Activated CD8-positive, alpha-beta memory T cell treated with anti-CD3 and anti-CD28 coated beads, Interleukin-2, amount 10 ng/mL, durations not matched to agents 7 days and 5 days (primary cell): ENCODE measurements at places on chromosomes 5 and 9.

- no peaks in the 10 kb centered on the region for H3K27me3 ChIP-seq
- no peaks in the 10 kb centered on the region for H3K36me3 ChIP-seq
- no peak for DNase-seq
- no peaks in the 10 kb centered on the region for H3K4me1 ChIP-seq
- H3K27ac ChIP-seq = no peak overlapping the region
- no peak overlapping the region for H3K4me3 ChIP-seq
These were observed 210.0 kb upstream of the PAPPA start for GRCh38 chr9:115943431-115944165.

DNA sequence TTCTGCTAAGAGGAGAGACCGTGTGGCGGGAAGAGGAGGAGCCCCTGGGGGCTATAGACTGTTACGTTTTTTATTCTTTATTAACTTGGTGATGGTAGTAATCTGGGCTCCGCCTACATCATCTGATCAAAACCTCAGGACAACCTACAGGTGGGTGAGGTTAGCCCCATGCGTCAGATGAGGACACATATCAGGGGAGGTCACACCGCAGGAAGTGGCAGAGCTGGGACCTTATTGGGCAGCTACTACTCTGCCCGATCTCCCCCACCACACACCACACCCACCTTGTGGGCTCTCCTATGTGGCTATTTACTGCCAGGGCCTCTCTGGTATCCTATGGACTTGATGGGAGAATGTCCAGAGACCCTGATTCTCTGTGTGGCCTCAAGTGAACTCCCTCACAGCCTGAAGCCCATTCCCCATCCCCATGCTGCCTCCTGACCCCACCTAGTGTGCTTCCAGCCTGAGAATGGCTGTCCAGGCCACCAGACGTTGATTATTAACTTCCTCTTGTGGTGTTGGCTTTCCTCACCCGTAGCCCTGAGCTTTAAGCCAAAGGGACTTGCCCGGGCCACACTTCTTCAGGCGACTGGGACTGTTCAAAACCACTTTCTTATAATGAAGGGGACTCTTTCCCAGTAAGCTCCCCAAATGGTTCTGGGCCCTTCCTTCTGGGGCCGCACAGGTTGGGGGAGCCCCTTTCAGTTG is 8.2 kb downstream of the UNC5A start:
- H3K36me3 ChIP-seq = no peaks in the 10 kb centered on the region
- H3K27ac ChIP-seq = peak overlapping the region; percentile 22
- peaks cover 69% of the 10 kb centered on the region for H3K27me3 ChIP-seq
- H3K4me1 ChIP-seq = peaks cover 16% of the 10 kb centered on the region

DNA sequence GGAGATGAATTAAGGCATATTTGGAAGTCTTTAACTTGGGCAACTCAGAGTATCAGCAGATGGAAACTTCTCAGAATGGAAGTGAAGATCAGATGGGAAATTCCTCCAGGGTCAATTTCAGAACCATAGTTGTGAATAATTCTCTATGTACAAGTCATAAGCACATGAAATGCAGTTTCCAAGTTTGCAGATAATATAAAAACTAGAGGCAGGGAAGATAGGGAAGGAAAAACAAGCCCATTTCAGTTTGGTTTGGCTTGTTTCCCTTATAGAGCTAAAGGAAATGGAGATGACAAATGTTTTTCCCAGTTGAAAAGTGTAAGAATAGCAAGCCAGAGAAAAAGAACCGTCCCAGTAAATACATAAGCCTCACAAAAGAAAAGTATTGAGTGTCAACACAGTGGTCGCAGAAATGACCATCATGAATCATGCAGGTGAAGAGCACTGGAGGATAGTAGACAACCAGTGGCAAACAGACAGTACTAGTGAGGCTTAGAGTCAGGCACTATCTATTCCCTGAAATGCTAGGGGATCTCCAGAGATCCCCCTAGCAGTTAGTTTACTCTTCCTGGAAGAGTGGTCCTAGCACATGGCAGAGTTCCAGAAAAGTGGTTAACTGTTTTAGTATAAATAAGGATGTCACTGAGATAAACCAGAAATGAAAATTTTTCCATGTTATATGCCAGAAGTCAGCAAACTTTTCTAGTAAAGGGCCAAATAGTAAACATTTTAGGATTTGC is 245.9 kb downstream of the SAXO1 start:
- no peak for DNase-seq
- no peaks in the 10 kb centered on the region for H3K36me3 ChIP-seq
- H3K4me3 ChIP-seq = no peak overlapping the region
- peaks cover 4% of the 10 kb centered on the region for H3K27me3 ChIP-seq
- H3K4me1 ChIP-seq = no peaks in the 10 kb centered on the region

DNA sequence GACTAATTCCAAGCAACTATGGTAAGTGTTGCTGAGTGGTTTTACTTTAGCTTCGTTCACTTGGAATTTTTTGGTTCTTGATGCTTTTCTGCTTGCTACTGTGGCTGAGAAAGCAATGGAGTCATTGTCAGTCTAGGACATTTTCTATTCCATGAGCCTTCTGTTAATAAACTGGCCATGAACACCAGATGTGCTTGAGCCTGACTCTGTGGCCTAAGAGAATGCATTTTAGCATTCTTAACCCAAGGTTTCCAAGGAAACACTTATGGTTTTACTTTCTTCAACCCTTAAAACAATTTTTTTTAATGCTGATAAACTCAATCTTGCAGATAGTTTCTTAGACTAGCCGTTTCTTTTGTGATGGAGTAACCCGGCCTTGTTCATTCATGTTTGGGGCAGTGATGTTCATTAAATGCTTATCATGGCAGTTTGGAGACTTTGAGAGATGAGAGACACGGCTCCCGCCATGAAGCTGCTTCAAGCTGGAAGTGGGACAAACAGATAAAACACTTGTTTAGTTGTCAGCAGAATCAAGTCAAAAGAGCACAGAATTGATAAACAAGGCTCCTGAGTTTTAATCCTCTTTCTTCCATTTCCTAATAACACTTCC is 42.4 kb downstream of the OSTF1 start:
- no peak for DNase-seq
- peaks cover 67% of the 10 kb centered on the region for H3K4me1 ChIP-seq
- peak overlapping the region; percentile 63 for H3K27ac ChIP-seq
- no peak overlapping the region for H3K4me3 ChIP-seq
- peaks cover 72% of the 10 kb centered on the region for H3K36me3 ChIP-seq

GRCh38 chr9:104747245-104747564 is 278 bp upstream of the NIPSNAP3A start:
- peak overlapping the region; percentile 91 for H3K4me3 ChIP-seq
- no peak for DNase-seq
- peaks cover 9% of the 10 kb centered on the region for H3K36me3 ChIP-seq

- H3K27me3 ChIP-seq = no peaks in the 10 kb centered on the region
- H3K4me3 ChIP-seq = no peak overlapping the region
- DNase-seq = no peak
- peaks cover 4% of the 10 kb centered on the region for H3K36me3 ChIP-seq
- peaks cover 5% of the 10 kb centered on the region for H3K4me1 ChIP-seq
These were observed 11.6 kb downstream of the FANCC start for GRCh38 chr9:95305770-95306492.

DNA sequence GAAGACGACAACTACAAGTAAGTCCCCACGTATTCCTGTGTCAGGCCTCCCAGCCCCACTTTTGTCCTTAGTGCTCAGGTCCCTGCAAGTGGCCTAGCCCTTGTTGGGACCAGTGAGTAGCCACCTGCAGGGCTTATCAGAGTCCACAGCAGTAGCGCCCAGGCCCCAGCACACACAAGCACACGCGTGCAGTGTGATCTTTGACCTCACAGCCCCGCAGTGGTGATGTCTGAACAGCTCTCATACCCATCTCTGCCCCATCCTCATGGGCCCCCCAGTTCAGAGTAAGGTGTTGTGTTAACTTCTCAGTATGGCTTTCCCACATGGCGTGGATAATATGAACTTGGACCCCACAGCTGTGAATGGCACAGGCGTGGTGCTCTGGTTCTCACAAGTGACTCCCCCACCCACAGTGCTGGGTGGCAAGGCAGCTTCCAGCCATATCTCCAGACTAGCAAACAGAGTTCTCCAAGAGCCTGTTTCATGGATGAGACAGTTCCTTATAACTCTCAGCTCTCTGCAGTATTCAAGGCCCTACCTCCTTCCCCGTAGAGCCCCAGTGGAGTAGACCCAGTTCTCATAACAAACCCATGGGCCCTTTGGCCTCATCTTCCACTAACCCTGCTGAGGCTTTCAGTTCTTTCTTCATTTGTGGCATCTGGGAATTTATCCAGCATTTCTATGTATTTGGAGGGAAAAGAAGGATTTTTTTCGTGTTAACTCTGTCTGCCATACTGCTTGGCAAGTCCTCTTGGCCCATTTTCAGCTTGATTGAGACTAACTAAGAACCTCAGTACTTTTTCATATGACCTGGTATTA is 46.5 kb upstream of the ANGPTL2 start:
- H3K4me3 ChIP-seq = no peak overlapping the region
- DNase-seq = peak; percentile 38
- no peaks in the 10 kb centered on the region for H3K27me3 ChIP-seq
- no peaks in the 10 kb centered on the region for H3K36me3 ChIP-seq
- H3K27ac ChIP-seq = no peak overlapping the region
- H3K4me1 ChIP-seq = peaks cover 4% of the 10 kb centered on the region

- no peak overlapping the region for H3K27ac ChIP-seq
- no peaks in the 10 kb centered on the region for H3K36me3 ChIP-seq
- no peaks in the 10 kb centered on the region for H3K27me3 ChIP-seq
- DNase-seq = no peak
- no peaks in the 10 kb centered on the region for H3K4me1 ChIP-seq
These were observed 241.4 kb downstream of the PBX3 start for GRCh38 chr9:125988479-125989050.

GRCh38 chr5:165504674-165505073 is 1999.3 kb downstream of the MAT2B start:
- no peak overlapping the region for H3K4me3 ChIP-seq
- H3K27ac ChIP-seq = no peak overlapping the region
- no peaks in the 10 kb centered on the region for H3K36me3 ChIP-seq
- no peaks in the 10 kb centered on the region for H3K4me1 ChIP-seq
- DNase-seq = no peak

DNA sequence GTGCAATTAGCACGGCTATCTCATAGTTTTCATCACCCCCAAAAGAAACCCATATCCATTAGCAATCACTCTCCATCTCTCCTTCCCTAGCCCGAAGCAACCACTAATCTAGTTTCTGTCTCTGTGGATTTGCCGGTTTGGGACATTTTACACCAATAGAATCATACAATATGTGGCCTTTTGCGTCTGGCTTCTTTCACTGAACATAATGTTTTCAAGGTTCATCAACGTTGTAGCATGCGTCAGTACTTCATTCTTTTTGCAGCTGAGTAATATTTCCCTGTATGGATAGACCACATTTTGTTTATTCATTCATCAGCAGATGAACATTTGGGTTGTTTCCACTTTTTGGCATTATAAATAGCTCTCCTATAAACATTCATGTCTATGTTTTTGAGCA is 75.4 kb upstream of the TBC1D2 start:
- H3K27ac ChIP-seq = no peak overlapping the region
- no peaks in the 10 kb centered on the region for H3K36me3 ChIP-seq
- H3K27me3 ChIP-seq = peaks cover 29% of the 10 kb centered on the region
- H3K4me1 ChIP-seq = no peaks in the 10 kb centered on the region

- H3K4me3 ChIP-seq = no peak overlapping the region
- DNase-seq = peak; percentile 61
- H3K27ac ChIP-seq = no peak overlapping the region
- peaks cover 14% of the 10 kb centered on the region for H3K27me3 ChIP-seq
These were observed 27.4 kb downstream of the SNX30 start for GRCh38 chr9:112777914-112778313.

GRCh38 chr9:110830495-110830894 is 161.9 kb downstream of the MUSK start:
- H3K27ac ChIP-seq = no peak overlapping the region
- no peaks in the 10 kb centered on the region for H3K36me3 ChIP-seq
- no peak overlapping the region for H3K4me3 ChIP-seq
- H3K4me1 ChIP-seq = no peaks in the 10 kb centered on the region
- DNase-seq = no peak

DNA sequence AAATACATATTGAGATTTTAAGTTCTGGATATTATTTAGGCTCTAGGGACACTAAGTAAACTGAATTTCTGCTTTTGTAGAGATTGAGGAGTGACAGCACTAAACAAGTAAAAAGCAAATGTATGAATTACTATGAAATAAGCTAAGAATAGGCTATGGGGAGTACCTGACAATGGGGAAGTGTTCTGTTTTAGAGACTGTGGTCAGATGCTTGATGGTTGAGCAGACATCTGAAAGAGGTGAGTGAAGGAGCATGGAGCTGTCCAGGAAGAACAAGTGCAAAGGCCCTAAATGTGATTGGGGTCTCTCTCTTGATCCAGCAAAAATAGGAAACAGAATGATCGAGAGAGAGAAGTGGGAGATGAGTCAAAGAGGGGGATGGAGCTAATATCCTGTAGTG is 111.7 kb downstream of the JAKMIP2 start:
- DNase-seq = no peak
- H3K27me3 ChIP-seq = no peaks in the 10 kb centered on the region
- H3K4me1 ChIP-seq = no peaks in the 10 kb centered on the region
- peaks cover 2% of the 10 kb centered on the region for H3K36me3 ChIP-seq
- H3K4me3 ChIP-seq = no peak overlapping the region

- no peak overlapping the region for H3K4me3 ChIP-seq
- peak; percentile 42 for DNase-seq
- peaks cover 81% of the 10 kb centered on the region for H3K27me3 ChIP-seq
- H3K27ac ChIP-seq = no peak overlapping the region
- H3K4me1 ChIP-seq = peaks cover 25% of the 10 kb centered on the region
These were observed 13.8 kb upstream of the LHX2 start for GRCh38 chr9:123997665-123998277.

- no peaks in the 10 kb centered on the region for H3K36me3 ChIP-seq
- DNase-seq = no peak
- peaks cover 9% of the 10 kb centered on the region for H3K27me3 ChIP-seq
- H3K4me1 ChIP-seq = no peaks in the 10 kb centered on the region
These were observed 66.2 kb downstream of the PDE6A start for GRCh38 chr5:149878371-149878770.

GRCh38 chr5:52861368-52861767 is 73.7 kb downstream of the ITGA1 start:
- H3K4me3 ChIP-seq = no peak overlapping the region
- no peak for DNase-seq
- no peak overlapping the region for H3K27ac ChIP-seq
- H3K36me3 ChIP-seq = peaks cover 4% of the 10 kb centered on the region

GRCh38 chr9:120856700-120857099 is 14.0 kb upstream of the PSMD5 start:
- DNase-seq = no peak
- H3K27me3 ChIP-seq = no peaks in the 10 kb centered on the region
- peaks cover 35% of the 10 kb centered on the region for H3K36me3 ChIP-seq
- no peaks in the 10 kb centered on the region for H3K4me1 ChIP-seq
- no peak overlapping the region for H3K27ac ChIP-seq

- H3K36me3 ChIP-seq = peaks cover 5% of the 10 kb centered on the region
- H3K27me3 ChIP-seq = peaks cover 92% of the 10 kb centered on the region
- H3K27ac ChIP-seq = peak overlapping the region; percentile 32
- no peak for DNase-seq
These were observed 4.7 kb upstream of the FOXB2 start for GRCh38 chr9:77014597-77015263.

- H3K4me3 ChIP-seq = no peak overlapping the region
- H3K4me1 ChIP-seq = no peaks in the 10 kb centered on the region
- no peak for DNase-seq
- H3K36me3 ChIP-seq = no peaks in the 10 kb centered on the region
These were observed 276.4 kb downstream of the NR2F1-AS1 start for GRCh38 chr5:93304456-93305250.

GRCh38 chr5:78778538-78778937 is 130.0 kb upstream of the LHFPL2 start:
- H3K4me3 ChIP-seq = no peak overlapping the region
- H3K27ac ChIP-seq = no peak overlapping the region
- H3K27me3 ChIP-seq = no peaks in the 10 kb centered on the region

- H3K27me3 ChIP-seq = no peaks in the 10 kb centered on the region
- peaks cover 9% of the 10 kb centered on the region for H3K36me3 ChIP-seq
- H3K4me1 ChIP-seq = no peaks in the 10 kb centered on the region
- no peak for DNase-seq
- H3K4me3 ChIP-seq = no peak overlapping the region
- H3K27ac ChIP-seq = no peak overlapping the region
These were observed 15.7 kb downstream of the KIAA1958 start for GRCh38 chr9:112502175-112502946.
